ENCODE measurements at places on chromosomes 13 and 19. TPM values are rescaled to one million over a fixed set of nuclear protein-coding genes. Genes with fewer than 3 reads are reported as not detected.

Gene OCEL1
- 49.9 TPM for polyA plus RNA-seq

GRCh38 chr13:65488606-65489005 lies 1741.5 kb downstream of the PCDH9 start:
- no peak for DNase-seq

GRCh38 chr13:98039964-98040363 lies 86.5 kb downstream of the IPO5 start:
- DNase-seq, result no peak

DNA sequence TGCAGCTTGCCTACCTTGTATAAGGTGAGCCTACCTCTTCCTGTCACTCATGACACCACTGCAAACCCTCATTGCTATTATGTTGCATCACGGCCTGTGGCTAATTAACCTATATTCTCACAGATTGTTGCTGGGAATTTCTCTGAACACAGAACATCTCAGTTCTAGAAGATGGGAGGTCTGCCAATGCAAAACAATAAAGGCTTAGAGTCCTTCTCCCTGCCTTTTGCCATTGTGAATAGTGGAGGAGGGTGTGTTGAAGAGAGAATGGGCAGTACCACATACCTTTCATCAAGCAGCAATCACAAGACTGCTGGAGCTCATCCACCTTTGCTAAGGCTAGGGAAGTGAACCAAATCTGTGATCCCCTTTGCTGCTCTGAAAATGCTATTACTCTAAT lies 34.4 kb downstream of the WDFY2 start:
- DNase-seq, result no peak

Gene MLLT1
- polyA plus RNA-seq, result 25.5 TPM

GRCh38 chr19:45785097-45785496 lies 2.8 kb upstream of the DMPK start:
- no peak for DNase-seq

- DNase-seq, result no peak
Measured at GRCh38 chr13:107295416-107296140, 727.6 kb upstream of the ARGLU1 start.

Gene CILP2
- polyA plus RNA-seq, result not detected

Gene ZFR2
- polyA plus RNA-seq, result not detected

GRCh38 chr13:107348471-107348870 lies 780.5 kb upstream of the ARGLU1 start:
- DNase-seq, result no peak

- DNase-seq, result no peak
Measured at GRCh38 chr13:97724450-97724849, 229.0 kb upstream of the IPO5 start.

GRCh38 chr13:78625384-78625783 lies 22.0 kb upstream of the POU4F1 start:
- DNase-seq, result no peak

- no peak for DNase-seq
Measured at GRCh38 chr13:110345701-110346100, 38.6 kb downstream of the COL4A2 start.

- no peak for DNase-seq
Measured at GRCh38 chr13:93922063-93922855, 557.2 kb downstream of the DCT start.

DNA sequence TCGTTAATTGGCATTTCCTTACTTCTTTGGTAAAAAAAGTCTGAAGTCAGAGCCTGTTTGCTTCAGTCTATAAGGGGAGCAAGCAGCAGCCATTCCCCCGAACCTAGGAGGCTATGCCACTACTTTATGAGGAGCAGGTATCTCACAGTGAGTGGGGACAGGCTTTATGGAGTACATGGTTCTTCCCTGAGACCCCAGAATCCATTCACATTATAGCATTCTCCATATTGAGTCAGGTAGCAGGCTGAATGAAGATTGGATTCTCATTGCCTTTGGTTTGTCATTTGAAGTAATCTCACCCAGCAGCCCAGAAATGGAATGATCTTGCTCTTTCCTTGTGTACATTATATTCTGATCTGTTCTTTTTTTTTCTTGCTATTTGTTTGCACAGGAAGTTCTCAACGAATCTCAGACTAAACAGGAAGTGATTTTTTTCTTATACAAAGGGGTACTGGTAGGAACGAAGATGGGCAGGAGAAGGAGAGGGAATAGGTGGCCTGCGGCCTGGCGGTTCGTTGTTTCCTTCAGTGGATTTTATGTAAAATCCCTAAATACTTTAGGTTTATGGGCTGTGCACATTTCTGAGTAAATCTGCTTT lies 74.4 kb downstream of the ARHGAP35 start:
- no peak for DNase-seq

- DNase-seq, result no peak
Measured at GRCh38 chr13:113507505-113508345, 17.2 kb upstream of the DCUN1D2 start.

DNA sequence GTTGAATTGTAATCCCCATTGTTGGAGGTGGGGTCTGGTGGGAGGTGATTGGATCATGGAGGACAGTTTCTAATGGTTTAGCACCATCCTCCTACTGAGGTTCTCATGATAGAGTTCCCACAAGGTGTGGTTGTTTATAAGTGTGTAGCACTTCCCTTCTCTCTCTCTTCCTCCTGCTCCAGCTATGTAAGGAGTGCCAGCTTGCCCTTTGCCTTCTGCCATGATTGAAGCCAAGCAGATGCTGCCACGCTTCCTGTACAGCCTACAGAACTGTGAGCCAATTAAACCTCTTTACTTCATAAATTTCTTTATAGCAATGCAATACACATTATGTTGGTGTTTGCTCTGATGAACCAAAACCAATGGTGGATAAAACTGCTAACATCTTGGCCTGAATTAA lies 238.2 kb downstream of the EFNB2 start:
- DNase-seq, result no peak

DNA sequence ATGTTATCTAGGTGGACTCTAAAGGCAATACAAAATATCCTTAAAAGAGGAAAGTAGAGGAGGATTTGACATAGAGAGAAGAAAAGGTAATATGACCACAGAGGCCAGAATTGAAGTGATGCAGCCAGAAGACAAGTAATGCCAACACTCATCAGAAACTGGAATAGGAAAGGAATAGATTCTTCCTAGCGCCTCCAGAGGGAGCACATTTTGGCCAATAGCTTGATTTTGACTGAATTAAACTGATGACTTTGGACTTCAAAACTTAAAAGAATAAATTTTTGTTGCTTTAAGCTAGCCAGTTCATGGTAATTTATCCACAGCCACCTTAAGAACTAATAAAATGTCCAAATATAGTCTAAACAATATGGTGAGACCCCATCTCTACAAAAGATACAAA lies 1921.9 kb downstream of the OLFM4 start:
- DNase-seq, result no peak

DNA sequence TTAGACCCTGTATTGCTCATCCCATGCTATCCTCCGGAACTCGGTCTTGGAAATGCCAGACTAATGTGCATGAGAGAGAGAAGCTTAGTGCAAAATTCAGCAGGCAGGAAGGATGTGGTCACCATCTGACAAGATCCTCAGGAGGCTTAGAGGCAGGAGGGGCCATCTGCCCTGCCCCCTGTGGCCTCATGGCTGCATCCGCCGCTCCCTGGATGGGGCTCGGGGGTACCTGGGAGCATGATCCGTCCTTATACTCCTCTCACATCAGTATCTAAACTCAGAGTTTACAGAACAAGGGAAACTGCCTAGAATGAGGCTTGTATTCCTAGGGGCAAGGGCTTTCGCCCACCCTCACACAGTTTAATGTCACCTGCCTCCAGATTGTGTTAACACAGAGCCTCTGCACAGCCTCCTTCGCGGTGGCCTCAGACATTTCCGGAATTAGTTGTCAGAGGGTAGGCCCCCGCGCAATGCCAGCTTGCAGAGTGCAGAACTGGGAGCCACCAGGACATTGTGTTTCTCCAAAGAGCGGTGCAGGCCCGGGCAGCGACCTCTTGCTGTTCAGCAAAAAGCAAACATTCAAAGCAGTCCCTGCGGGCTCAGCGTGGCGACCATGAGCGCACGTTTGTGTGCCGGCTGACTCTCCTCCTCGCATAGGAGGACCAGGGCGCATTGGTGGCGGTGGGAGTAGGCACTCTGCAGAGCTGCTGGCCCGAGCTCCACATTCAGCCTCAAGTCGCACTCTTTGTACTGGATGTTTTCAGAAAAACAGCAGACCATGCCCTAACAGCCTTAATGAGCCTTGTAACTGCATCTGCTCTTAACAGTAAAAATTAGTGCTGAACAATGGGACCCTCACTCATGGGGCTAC lies 39.1 kb downstream of the GPR12 start:
- DNase-seq, result no peak

GRCh38 chr13:40432018-40432978 lies 234.1 kb downstream of the FOXO1 start:
- DNase-seq, result no peak

Gene UHRF1
- polyA plus RNA-seq, result 2.1 TPM

GRCh38 chr13:62110079-62110478 lies 694.4 kb upstream of the PCDH20 start:
- no peak for DNase-seq

DNA sequence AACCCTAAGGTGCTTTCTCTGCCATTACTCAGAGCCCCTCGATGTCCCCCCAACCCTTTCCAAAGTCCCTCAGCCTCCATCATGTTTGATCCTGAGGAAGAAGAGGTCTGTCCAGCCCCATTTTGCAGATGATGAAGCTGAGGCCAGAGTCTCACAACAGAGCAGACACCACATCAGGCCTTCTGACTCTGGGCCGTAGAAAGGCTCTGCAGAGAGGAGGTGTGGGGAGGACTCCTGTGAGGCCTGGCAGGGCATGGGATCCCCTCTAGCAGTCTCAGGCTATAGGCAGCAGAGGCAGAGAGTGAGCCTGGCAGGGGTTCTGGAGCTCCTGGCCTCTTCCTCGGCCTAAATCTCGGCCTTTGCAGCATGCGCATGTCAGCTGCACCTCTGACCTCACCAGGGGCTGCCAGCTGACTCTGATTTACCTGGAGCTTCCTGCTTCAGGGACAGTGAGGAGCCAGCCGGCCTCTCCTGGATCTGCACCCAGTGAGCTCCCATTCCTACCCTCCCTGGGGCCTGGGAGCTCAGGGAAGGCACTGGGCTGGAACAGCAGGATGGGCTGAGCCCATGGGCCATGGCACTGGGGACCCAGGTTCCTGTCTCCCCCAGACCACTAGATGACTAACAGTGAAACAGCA lies 41.7 kb upstream of the VSTM2B start:
- DNase-seq, result peak; percentile 41

DNA sequence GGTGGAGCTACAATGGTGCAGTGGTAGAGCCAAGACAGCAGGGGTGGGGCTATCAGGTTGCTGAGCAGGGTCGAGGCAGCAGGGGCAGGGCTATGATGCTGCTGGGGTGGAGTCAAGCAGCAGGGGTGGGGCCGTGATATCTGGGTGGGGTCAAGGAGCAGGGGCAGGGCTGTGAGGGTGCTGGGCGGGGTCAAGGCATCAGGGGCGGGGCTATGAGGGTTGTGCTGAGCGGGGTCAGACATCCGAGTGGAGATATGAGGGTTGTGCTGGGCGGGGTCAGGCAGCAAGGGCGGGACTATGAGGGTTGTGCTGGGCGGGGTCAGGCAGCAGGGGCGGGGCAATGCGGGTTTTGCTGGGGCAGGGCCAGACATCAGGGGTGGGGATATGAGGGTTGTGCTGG lies 14.7 kb downstream of the HCN2 start:
- DNase-seq, result no peak

DNA sequence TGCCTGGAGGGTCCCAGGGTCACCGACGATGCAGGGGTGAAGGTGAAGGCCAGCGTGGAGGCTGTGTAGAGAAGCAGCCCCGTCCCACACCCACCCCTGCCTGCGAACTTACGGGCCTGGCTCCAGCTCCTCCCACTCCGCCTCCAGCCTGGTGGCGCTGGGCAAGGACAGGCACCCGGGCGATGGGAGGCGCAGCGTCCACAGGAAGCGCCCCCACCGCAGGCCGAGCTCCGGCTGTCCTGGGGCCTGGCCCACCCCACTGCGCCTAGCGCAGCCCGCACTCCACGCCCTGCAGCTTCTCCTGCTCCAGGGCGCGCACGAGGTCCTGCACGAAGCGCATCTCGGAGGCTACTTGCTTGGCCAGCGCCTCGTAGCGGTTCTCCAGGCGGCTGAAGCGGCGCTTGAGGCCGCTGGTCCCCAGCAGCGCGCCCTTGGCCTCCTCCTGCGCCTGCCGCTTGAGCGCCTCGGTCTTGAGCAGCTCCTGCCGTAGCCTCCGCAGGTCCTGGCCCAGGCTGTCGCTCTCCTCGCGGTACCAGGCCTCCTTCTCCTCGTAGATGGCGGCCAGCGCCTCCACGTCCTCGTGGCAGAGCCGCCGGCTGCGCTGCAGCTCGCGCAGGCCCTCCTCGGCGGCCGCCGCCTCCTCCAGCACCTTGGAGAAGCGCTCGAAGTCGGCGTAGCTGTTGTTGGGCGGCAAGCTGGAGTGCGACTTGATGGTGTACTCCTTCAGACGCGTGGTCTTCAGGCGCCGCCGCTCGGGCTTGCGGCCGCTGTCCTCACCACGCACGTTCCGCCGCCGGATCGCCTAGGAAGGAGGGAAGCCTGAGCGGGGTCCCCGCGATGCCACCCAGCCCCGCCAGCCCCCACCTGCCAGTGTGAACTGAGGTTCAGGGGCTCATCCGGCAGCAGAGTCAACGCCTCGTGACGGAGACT lies 11.8 kb downstream of the DAPK3 start:
- peak; percentile 62 for DNase-seq

DNA sequence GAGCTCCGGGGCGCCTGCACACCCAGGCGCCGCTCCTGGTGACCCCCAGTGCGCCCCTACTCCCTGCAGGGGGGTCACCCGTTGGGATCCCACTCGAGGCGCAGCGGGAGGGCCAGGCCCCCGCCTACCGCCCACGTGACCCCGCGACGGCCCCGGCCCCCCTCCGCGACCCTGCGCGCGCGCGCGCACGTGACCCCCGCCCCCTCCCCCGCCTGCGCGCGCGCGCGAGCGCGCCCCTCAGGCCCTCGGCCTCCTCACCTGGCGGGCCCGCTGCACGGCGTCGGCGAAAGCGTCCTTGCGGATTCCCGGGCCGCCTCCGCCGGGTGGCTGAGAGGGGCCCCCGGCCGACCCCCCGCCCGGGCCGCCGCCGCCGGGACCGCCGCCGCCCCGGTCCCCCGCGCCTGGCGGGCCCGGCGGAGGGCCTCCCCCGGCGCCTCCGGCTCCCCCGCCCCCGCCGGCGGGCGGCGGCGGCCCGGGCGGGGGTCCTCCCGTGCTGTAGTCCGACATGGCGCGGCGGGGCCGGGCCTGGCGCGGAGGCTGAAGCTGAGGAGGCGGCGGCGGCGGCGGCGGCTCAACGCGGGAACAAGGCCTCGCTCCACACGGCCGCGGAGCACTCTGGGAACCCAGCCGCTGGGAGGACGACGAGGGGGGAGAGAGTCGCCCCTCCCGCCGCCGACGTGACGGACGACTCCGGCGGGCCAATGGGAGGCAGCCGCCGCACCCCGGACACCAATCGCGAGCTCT lies at the start of gene KHSRP:
KHSRP (minus strand) TSS at position 617 of the 744 bp plus-strand sequence; CDS start at position 507, 110 bp downstream.
- DNase-seq, result peak; percentile 63

- no peak for DNase-seq
Measured at GRCh38 chr13:38328699-38329098, 21.0 kb upstream of the UFM1 start.

Gene OVOL3
- polyA plus RNA-seq, result not detected
